Endodermal cell (in vitro differentiated cells): ENCODE measurements at places on chromosomes 5 and 9.

- peak; percentile 52 for DNase-seq
Measured at GRCh38 chr9:7216004-7216841, 458.4 kb downstream of the KDM4C start.

- DNase-seq = peak; percentile 68
Measured at GRCh38 chr5:1522601-1523479, 920 bp downstream of the LPCAT1 start.

- no peak for DNase-seq
Measured at GRCh38 chr5:171861381-171861780, 75.8 kb downstream of the SMIM23 start.

DNA sequence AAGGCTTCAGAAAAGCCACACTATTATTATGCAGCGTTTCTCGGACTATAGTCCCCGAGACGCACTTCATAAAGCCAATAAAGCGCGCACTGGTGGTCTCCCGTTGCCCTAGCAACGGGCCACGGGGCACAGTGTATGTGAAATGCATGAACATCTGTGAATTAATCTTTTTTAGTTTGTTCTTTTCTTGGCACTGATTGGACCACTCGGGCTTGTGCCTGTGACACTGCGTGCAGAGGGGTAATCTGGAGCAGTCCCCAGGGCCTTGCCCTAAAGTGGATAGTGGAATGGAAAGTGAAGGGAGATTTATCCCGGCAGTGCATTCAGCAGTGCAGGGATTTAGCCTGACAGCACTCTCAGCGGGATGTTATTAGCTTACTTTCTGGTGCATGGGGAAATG is 92.1 kb downstream of the TLE4 start:
- no peak for DNase-seq

DNA sequence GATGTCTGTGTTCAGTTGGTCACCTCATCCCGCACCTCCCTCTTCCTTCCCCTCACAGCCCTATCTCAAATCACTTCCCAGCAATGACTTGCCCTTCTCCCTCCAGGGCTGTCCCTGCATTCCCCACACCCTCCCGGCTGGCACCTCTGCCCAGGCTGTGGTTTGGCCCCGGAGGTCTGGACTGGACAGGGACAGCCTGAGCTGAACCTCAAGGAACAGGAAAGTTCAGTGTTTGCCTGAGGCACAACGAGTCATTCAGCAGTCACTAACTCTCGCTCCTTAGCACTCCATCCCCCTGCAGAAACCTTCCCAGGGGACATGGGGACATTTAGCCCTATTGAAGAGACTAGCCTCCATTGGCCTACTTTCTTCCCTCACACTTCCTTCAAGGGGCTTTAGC is 58.3 kb upstream of the MAP3K1 start:
- no peak for DNase-seq

DNA sequence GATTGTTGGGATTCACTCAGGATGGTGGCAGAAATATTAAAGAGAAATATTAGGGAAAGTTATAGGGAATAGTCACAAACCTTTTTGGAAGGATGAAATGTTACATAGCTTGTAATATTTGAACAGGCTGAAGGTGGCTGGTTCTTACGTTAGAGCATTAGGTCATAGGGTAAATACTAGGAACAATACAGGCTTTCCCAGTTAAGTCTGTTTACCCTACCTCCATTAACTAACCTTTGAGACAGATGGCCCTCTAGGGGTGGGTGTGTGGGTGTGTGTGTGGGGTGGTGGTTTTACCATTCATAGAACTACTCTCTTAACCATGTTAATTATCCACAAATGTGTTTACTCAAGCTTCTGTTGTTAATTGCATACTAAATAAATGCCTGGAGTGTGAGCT is 94.3 kb upstream of the STK32A start:
- no peak for DNase-seq

DNA sequence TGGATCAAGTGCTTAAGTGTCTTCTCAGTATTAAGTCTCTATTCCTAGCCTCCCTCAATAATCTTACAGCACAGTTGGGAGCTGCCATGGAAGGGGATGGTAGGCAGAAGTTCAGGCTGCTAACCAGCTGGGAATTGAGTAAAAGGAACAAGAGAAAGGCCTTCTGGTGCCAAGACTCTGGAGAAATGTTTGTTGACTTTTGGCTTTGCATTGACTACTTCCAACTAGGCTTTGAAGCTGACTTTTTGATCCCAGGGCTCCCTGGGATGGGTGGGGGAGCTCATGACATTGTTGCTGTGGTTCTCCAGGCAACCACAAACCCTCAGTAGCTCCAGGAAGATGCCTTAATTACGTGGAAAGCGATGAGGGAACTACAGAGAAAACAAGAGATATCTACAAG is 85.2 kb upstream of the HTR4 start:
- no peak for DNase-seq

DNA sequence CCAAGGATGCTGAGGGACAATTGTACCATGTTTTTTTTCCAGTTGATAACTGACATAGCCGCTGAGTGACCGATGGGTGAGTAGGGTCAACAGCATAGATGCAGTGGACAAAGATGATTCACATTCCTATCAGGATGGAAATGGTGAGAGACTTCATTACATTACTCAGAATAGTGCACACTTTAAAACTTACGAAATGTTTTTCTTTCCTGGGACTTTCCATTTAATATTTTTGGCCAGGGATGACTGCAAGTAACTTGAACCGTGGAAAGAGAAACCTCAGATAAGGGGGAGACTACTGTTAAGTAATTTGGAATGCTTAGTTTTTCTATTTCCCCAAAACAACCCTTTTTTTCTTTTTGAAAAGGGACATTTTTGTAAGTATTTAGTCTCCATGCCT is 3.0 kb upstream of the TUSC1 start:
- no peak for DNase-seq

DNA sequence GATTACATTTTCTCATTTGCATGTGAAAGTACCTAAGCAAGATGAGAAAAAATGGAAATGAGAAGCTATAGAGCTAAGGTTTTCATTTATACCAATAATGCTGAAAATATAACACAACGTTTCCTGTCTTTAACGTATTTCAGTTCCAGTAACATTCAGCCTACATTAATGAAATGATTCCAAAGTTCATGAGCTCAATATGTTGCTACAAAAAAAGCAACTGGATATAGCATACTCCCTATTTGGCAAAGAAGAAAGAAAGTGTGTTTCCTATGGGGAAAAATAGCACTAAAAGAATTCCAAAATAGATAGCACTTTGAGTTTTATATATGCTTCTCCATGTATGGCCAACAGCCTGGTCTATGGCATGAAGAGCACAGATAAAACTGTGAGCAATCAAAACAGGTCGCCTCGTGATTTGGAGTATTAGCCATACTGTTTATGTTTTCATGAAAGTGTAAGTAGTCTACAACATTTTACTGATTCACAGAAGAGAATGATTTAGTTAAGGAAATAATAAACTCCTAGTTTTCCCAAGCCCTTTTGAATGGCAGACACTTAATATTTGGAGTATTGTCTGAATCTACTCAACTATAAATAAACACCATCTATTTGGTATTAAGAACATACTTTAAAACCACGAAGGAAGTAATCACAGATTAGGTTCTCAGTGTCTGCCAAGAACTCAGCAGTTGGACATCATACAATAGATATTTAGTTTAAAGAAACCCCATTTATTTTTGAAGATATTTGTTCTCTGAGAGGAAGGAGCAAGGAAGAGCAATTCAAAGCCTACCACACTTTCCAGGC is 258.7 kb upstream of the RASA1 start:
- no peak for DNase-seq

DNA sequence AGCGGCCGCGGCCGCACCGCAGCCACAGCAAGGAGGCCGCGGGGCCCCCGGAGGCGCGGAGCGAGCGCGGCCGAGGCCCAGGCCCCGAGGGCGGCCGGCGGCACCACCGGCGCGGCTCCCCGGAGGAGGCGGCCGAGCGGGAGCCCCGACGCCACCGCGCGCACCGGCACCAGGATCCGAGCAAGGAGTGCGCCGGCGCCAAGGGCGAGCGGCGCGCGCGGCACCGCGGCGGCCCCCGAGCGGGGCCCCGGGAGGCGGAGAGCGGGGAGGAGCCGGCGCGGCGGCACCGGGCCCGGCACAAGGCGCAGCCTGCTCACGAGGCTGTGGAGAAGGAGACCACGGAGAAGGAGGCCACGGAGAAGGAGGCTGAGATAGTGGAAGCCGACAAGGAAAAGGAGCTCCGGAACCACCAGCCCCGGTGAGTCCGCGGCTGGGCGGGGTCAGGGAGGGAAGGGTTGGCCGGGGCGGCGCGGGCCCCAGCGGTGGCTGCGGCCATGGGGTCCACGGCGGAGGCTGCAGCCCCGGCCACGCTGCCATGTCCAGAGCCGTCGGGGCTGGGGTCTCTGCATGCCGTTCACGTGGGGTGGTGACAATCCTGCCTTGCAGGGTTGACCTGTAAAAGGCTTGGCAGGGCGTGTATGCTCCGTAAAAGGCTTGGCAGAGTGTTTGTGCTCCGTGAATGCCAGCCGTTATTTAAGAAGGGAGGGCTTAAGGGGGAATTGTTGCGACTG is 146.0 kb downstream of the CACNA1B start:
- DNase-seq = peak; percentile 75

GRCh38 chr9:128057724-128058409 is 9.3 kb downstream of the NAIF1 start:
- DNase-seq = no peak

DNA sequence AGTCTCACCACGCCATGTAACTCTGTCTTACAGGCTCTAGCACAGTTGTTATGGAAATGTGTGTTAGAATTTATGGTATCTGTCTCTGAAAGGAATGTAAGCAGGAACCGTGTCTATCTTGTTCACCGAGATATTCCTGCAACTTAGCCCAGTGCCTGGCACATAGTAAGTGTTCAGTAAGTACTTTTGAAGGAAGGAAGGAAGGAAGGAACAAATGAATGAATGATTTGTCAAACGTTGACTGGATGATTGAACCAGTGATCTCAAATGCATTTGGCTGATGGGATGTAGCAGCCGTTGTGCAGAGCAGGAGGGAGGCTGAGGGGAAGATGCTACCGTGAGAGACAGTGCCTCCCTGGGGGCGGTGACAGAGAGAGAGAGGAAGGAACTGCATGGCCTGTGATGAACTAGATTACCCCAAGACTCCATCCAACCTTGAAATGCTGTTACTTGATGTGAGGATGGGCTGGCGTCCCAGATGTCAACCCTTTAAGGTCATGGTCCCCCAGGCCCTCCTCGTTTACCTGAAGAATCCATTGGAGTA is 47.5 kb upstream of the PPARGC1B start:
- DNase-seq = no peak

- DNase-seq = peak; percentile 81
Measured at GRCh38 chr5:141825791-141826560, 52.2 kb downstream of the PCDH1 start.

GRCh38 chr5:55227664-55228430 is 732 bp upstream of the MCIDAS start:
- DNase-seq = no peak

- DNase-seq = no peak
Measured at GRCh38 chr5:94782383-94782782, 163.9 kb downstream of the SLF1 start.

DNA sequence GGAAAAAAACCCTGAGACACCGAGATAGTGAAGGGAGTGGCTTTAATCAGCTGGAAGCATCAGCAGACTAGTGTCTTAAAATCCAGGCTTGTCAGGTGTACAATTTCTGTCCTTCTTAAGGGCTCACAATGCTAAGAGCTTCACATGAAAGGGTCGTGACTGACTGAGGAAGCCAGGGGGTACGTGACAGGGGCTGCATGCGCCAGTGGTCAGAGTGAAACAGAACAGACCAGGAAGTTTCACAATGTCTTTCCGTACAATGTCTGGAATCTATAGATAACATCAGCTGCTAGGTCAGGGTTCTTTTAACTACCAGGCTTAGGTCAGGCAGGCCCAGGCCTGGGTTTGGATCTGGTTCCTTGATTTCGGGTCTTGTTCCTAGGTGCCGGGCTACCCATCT is 253.0 kb downstream of the CDH10 start:
- no peak for DNase-seq

GRCh38 chr5:168851902-168852321 is 272.7 kb upstream of the PANK3 start:
- DNase-seq = no peak

GRCh38 chr9:18495065-18495464 is 21.1 kb downstream of the ADAMTSL1 start:
- no peak for DNase-seq

- no peak for DNase-seq
Measured at GRCh38 chr5:56176155-56176798, 56.9 kb downstream of the ANKRD55 start.

DNA sequence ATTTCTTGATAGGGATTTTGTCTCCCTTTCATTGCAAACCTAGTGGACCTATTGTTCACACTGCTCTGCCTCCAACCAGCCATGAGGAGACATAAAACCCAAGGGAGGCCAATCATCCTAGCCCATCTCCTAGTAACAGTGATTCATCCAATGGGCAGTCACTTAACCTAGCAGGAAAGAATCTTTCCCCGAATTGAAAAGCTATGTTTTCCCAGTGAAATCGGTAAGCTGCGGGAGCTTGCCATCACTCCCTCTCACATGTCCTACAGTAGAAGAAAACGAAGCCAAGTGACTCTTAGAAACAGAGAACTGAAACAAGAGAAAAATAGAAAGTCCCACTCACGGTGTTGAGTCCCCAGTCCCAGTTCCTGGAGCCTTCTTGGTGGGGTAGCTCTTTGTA is 123.3 kb downstream of the SUSD1 start:
- DNase-seq = peak; percentile 17

DNA sequence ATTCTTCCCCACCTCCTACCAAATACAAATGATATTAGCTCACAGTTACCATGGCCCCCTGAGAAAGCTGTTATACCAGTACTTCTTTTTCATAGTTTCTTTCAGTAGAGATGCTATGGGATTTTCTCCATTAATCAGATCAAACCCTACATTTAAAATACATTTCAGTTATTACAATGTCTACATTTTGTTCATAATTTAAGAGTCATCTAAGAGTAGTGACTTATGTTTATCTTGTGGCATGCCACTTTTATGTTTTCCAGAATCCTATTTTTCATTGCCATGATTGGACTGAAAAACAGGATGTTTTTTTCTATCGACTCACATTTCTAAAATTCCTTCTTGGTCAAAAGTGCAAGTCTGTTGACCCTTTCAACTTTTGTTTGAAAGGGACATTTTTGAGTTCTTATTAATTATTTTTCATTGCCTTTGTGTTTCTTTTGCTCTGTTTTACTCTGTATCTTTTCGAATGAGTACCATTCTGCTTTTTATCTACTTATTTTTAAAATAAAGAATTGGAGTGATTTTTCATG is 77.4 kb upstream of the ANXA1 start:
- no peak for DNase-seq

DNA sequence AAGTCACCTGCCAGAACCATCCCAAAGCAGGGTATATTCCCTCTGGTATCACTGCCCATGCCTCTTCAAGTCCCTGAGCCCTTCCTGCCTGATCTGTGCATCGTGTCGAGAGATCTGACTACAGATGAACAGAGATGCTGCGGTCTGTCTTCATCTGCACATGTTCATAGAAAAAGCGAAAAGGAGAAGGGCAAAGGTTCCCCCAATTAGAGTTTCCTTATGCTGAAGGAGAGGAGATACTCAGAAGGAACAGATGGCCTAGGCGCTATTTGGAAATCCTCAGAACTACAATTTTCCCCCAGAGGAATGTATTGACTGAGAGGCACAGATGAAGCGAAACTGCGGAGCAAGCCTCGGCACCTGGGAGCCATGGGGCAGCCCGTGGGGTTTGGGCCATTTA is 170.9 kb downstream of the SEC61B start:
- DNase-seq = no peak

GRCh38 chr5:39093352-39093751 is 19.2 kb upstream of the RICTOR start:
- no peak for DNase-seq
